ENCODE measurements at places on chromosomes 3 and 15. TPM values are rescaled to one million over a fixed set of nuclear protein-coding genes. Genes with fewer than 3 reads are reported as not detected.

SEC11A gene
- total RNA-seq = 185 TPM

MOBP gene
- total RNA-seq = not detected

GOLGA8N gene
- total RNA-seq = 3.9 TPM

- no peak for DNase-seq
These were observed 25.6 kb upstream of the TCF12 start for GRCh38 chr15:56892659-56893363.

ERICH6 gene
- not detected for total RNA-seq

- peak; percentile 47 for DNase-seq
These were observed 180.5 kb downstream of the OPA1 start for GRCh38 chr3:193773266-193774220.

ZNF619 gene
- 7.9 TPM for total RNA-seq

DNA sequence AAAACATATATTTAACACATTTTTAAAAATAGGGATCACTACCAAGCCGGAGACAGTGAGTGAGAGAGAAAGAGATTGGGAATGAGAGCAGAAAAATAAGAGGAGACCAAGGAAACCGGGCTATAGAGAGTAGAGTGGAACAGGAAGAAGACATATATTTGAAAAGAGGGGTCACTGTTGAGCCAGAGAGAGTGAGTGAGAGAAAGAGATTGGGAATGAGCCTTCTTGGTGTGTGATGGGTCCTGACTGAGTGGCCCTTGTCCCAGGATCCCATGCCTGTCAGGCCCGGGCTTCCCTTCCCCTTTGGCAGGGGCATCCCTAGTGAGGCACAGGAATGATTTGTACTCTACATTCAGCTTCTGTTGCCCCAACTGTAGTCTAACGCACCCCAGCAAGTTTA lies 646.6 kb downstream of the NTRK3 start:
- no peak for DNase-seq
